ENCODE measurements at places on chromosomes 16 and 17.
A peak's percentile ranks its signal among the peaks of the same experiment; 100 is the strongest.

DNA sequence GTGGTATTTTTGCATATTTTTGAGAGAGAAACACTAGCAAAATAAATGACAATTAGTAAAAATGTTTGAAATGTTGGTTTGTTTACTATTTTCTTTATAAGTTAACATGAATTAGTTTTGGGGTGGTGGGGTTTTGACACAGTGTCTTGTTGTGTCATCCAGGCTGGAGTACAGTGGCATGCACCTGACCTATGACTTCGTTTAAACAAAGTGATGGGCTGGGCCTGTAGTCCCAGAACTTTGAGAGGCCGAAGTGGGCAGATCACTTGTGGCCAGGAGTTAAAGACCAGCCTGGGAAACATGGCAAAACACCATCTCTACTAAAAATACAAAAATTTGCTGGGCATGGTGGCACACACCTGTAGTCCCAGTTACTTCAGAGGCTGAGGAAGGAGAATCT is 17.9 kb upstream of the HEATR3 start:
- DNase-seq = no peak

DNA sequence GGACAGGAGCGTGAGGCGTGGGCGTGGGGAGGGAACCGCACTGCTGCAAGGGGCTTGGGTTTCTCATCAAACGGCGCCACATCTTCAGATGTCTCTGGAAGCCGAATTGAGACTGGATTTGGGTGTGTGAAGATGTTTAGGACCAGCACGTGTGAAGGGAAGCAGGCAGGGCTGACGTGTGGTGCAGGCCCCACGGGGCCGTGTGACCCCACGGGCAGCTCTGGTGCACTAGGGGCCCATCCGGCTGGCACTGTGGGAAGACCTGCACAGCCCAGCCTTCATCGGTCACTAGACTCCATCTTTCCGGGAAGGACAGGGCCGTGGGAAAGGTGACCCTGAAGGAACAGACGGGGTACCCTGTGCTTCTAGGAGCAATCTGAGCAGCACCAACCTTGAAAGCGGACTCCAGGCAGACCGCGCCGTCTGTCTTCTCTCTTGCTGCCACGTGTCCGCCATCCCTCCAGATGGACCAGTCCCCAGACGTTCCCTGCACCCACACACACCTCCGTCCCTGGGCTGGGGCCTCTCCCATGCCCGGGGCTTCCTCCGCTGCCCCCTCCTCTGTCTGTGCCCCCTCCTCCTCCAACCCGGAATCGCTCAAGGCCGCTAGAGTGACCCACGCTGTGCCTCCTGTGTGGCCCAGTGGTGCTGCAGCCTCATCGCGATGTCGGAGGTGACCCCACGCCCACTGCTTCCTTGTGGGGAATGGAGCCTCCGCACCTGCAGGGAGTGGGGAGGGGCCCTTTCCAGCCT is 23.4 kb upstream of the CBFA2T3 start:
- no peak for DNase-seq

GRCh38 chr17:2435862-2436261 is 35.0 kb upstream of the MNT start:
- no peak for DNase-seq

DNA sequence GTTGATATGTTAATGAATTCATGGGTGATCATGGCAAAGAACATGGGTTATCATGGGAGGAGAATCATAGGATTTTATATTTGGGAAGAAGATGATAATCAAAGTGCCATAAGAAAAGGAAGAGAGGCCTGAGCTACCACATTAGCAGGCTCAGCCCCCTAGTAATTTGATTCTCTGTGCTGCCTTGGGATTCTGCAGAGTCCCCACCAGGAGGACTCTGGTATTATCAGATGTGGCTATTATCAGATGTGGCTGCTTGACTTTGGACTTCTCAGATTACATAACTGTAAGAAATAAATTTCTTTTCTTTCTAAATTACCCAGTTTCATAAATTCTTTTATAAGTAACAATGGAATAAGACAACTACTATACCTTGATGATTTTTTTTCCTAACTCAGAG is 137.6 kb downstream of the ITFG1 start:
- DNase-seq = no peak

GRCh38 chr16:66382171-66382965 is 15.9 kb downstream of the CDH5 start:
- no peak for DNase-seq

DNA sequence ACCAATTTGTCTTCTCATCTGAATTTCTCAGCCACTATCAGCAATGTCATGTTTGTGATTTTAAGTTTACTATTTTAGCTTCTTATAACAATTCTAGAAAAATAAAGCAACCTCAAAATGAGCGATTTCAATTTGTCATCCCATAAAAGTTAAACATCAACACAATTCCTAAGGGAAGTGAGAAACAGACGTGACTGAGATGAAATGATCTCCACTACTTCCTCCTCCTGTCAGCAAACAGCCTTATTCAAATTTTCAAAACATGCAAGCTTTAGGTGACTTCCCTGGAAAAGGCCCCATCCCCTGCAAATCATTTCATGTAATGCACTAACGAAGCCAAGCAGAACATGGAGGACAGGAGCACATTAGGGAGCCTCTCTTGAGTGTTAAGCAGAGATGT is 64.9 kb downstream of the ZNF652 start:
- DNase-seq = no peak

DNA sequence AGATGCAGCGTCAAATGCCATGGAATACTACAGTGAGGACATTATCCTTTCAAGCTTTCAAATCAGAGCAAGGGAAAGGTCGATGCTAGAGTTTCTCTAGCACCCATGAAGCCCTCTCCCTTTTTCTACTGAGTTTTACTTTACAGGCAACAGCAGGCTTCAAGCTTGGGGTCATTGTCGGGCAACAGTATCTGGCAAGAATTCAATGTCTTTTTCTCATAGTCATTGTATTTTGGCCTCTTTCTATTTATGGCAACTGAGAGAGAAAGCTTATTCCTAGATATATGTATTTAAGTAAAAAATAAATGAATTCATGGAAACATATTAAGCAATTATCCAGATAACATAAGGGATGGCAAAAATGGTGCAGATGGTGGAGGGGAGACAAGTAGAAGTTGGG is 364 bp upstream of the CETP start:
- DNase-seq = no peak

- DNase-seq = no peak
These were observed 21.5 kb upstream of the G6PC1 start for GRCh38 chr17:42878924-42879595.

GRCh38 chr16:27720731-27721530 is 171.0 kb downstream of the KATNIP start:
- no peak for DNase-seq

DNA sequence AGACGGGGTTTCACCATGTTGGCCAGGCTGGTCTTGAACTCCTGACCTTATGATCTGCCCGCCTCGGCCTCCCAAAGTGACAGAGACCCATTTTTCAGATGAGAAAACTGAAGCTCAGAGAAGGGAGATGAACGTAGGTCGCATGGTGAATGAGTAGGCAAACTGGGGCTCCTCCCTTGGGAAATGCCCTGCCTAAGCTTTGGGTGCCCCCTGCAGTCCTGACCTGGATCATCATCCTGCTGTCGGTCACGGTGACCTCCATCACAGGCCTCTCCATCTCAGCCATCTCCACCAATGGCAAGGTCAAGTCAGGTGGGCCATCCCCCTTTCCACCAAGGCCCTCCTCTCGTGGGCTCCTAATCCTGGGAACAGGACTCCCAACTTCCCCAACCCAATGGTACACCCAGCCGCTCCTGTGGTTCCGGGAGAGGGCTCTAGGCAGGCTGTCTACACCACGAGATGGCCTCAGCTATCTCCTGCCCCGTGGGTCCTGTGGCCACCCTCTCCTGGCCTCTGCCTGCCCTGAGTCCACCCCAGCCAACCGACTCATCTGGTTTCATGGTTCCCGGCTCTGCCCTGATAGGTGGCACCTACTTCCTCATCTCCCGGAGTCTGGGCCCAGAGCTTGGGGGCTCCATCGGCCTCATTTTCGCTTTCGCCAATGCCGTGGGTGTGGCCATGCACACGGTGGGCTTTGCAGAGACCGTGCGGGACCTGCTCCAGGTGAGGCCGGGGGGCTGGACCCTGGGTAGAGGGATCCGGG is 4.7 kb downstream of the SLC12A3 start:
- peak; percentile 55 for DNase-seq

- peak; percentile 8 for DNase-seq
These were observed 94.2 kb downstream of the NTN1 start for GRCh38 chr17:9115214-9116191.

DNA sequence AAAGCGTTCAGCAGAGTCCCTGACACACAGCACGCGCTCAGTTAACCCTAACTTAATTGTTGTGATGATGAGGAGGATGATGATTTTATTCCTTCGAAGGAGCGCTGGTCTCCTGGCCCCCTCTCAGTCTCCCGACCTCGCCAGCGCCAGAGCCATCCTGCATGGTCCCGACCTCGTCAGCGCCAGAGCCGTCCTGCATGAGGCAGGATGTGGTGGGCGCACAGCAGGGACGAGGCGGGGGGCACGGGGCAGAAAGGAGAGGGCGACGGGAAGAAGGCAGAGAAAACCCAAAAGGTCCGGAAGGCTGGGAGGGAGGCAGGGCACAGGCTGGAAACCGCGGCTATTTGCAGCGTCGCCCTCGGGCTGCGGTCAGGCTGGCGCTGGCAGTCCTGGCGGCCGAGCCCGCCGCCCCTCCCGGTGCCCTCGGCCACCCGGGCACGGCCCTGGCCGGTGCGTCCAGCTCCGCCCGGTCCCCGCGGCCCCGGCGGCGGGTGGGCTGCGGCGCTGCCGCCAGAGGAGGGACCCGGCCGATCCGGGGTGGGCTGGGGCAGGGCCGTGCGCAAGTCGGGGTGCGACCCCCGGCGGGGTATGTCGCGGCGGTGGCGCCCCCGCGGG is 3.0 kb upstream of the TAC4 start:
- no peak for DNase-seq

- no peak for DNase-seq
These were observed 1.1 kb downstream of the CCL13 start for GRCh38 chr17:34357398-34357797.

DNA sequence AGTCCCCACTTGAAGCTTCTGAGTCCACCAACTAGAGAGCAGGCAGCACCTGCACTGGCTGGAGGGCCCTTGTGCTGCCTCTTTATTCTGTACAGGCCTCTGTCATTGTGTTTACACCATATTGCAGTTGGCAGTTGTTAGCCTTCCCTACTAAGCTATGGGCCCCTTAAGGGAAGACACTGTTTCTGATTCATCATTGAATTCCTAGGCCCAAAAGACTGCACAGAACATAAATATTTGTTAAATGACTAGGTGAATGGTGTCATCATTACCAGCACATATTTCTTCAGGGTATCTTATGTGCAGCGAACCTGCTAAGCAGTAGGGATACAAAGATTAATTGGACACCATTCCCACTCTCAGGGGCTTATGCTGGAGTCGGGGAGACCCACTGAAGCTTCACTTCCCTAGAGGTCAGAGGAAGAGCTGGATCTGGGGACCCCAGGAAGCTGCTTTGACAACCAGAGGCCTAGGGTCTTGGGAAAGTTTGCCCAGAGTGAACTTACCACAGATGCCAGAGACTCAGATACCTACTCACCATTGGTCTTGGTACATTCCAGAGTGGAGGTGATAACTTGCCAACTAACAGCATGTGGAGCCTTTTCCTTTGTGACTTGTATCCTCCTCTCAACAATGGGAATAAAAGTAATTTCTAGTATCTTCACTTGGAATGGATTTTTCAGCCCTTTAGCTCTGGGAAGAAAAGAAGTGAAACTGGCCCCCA is 28.7 kb upstream of the DDX52 start:
- DNase-seq = no peak

GRCh38 chr16:28925386-28926228 is 569 bp upstream of the RABEP2 start:
- peak; percentile 92 for DNase-seq

GRCh38 chr16:75679366-75679765 is 2.6 kb upstream of the CPHXL2 start:
- DNase-seq = no peak

DNA sequence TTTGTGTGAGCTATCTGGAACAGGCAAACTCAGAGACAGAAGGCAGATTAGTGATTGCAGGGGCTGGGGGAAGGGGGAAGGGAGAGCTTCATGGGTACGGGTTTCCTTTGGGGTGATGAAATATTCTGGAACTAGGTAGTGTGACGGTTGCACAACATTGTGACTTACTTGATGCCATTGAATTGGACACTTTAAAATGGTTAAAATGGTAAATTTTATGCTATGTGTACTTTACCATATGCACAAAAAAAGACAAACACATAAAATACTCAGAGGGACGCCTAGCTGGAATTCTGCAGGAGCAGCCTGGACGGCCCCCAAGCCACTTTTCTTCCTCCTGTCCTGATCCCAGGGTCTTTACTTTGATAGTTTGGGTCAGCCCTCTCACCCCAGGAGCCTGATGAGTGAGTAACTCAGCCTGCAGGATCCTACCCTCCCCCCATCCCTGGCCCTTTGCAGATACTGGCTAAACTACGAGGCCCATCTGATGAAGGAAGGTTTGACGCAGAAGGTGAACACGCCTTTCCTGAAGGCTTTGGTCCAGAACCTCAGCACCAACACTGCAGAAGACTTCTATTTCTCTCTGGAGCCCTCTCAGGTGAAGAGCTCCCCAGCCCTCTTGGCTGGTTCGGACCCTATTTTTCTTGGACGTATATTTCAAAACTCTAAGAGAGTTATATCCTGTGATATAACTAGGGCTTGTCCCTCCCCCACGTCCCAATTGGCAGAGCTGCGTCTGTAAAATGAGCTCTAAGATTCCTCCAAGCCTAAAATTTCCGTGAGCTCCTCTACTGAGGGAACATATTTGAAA is 7.8 kb downstream of the ADGRG3 start:
- DNase-seq = peak; percentile 55

DNA sequence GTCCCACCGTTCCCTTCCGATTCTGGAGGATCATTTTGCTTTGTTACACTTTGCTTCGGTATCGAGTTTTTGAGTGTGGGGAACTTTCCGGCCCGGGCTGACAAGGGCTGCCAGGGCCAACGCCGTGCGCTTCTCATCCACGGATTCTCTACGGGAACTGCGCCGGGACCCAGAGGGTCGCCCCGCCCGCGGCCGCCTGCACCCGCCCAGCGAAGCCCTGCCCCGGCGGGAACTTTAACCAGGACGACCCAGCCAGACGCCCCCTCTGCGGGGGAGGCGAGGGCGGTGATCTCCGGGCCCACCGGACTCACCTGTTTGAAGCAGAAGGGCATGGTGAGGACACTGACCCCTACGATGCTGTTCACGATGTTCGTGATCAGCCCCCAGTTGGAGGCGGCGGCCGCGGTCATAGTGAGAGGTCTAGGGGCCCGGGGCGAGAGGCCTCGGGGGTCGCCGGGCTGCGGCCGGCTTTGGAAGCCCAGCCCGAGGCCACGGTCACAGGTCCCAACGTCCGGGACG is 536 bp downstream of the SLC38A10 start:
- DNase-seq = no peak

DNA sequence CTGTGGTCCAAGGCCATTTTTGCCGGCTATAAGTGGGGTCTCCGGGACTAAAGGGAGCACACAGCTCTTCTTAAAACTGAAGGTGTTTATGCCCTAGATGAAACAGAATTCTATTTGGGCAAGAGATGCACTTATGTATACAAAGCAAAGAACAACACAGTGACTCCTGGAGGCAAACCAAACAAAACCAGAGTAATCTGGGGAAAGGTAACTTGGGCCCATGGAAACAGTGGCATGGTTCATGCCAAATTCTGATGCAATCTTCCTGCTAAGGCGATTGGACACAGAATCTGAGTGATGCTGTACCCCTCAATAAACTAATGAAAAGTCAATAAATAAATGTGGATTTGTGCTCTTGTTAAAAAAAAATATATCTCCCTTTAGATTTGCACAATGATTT is 20.2 kb upstream of the SHISA9 start:
- DNase-seq = no peak
